ENCODE measurements at places on chromosomes 7 and 10.

DNA sequence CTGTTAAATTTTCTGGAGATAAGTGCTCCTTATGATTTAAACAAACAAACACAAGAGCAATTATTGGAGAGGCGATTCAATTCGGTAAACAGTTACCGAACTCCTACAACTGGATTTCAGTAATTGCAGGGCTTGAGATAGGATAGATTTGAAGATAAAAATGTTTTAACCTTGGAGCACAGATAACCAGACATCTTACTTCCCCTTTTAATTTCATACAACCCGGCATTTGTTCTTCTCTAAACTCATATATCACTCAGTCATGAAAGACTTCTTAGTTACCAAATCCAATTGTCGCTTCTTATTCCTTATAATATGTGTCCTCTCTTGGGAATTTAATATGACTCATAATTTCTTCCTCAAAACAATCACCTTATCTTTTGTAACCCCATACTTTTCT, 235.9 kb upstream of the CSTF2T start:
- DNase-seq: no peak

DNA sequence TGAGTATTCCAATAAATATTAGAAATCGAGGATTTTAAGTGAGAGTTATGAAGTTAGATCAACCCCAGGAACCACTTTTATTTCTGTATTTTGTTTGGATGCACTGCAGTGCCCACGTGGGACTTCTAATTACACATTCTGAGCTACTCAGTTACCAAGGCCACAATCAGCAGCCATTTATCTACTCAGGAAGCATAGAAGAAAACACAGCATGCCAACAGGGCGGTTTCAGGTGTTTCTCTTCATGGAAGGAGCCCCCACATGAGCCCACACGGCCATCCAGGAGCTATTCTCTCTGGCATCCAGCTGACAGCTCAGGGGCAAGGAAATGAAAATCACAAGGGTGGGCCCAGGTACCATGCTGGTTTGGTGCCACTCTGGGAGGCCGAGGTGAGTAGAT, 266.5 kb upstream of the MKLN1 start:
- DNase-seq: no peak

GRCh38 chr7:36999626-37000485, 275.6 kb upstream of the AOAH start:
- no peak for DNase-seq

GRCh38 chr7:40887099-40887498, 752.3 kb downstream of the SUGCT start:
- DNase-seq: no peak

- DNase-seq: no peak
Measured at GRCh38 chr7:11750191-11750590, 81.8 kb downstream of the THSD7A start.

- no peak for DNase-seq
Measured at GRCh38 chr10:46328853-46329689, 42.3 kb downstream of the ANTXRL start.

Data from GM12864 (cell line).